ENCODE measurements at places on chromosomes 7 and 10.
A peak's percentile ranks its signal among the peaks of the same experiment; 100 is the strongest.

GRCh38 chr10:46273506-46274477 is 13.0 kb upstream of the ANTXRL start:
- DNase-seq = peak; percentile 27

- no peak for DNase-seq
These were observed 129.8 kb downstream of the BUB3 start for GRCh38 chr10:123284022-123284421.

DNA sequence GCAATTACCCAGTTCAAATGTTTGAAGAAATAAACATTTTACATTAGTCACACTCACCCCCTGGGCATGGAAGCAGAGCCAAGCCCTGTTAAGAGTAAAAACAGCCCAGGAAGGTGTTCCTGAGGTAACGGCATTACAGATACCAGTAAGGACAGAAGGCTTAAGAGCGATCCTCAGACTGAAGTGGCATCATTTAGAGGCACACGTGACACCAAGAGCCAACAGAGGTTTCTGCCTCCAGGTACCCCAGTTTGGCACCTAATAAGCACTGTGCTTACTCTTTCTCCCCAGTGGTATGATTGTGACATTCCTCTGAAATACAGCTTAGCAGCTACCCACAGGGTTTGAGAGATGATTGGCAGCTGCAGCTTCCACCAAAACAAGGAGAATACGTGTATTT is 17.2 kb downstream of the MMS19 start:
- DNase-seq = no peak

DNA sequence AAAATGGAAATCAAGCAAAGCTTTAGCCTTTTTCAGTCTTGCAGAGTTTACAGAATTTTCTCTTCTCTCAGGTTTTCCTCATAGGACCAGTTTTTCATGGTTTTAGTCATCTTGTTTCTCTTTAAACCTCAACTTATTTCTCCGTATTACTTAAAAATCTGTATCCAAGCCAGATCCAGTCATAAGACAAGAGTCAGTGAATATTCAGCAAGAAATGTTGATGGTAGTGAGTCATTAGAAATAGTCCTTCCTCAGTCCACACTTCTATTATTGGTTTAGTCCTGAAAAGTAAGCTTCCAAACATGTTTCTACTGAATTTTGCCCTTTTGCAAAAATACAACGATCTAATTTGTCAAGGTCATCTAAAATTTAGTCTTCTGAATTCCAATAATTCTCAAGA is 107.0 kb downstream of the VIM start:
- no peak for DNase-seq

DNA sequence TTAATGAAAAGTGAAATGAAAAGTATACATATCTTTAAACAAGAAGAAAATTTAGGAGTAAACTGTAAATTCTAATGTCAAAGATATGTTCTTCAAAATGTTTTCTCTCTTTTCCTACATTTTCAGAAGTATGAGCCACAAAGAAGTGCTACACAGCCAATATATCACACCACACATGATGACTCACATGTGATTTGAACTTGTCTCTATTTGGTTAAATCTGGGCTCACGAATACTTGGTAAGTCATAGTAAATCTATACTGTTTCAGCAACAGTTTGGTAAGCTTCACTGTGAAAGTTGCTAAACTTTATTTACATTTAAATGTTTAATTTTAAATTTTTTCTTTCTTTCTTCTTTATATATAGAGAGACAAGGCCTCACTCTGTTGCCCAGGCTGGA is 380.6 kb upstream of the IGFBP3 start:
- no peak for DNase-seq

DNA sequence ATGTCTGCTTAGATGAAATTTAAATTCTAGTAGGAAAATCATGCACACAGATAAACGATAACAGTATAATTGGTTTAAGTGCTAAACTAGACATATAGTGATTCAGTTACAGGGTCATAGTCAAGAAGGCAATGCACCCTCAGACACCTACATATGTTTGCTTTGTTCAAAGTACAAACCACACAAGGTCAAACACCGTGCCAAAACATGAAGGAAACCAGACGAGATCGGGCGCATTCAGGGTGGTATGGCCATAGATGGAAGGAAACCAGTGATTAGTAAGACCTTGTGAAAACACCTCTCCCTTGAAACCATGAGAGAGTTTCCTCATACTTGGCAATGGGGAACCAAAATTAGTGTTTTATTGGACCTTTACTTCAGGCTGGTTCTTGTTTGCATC is 906.9 kb downstream of the PCDH15 start:
- no peak for DNase-seq

DNA sequence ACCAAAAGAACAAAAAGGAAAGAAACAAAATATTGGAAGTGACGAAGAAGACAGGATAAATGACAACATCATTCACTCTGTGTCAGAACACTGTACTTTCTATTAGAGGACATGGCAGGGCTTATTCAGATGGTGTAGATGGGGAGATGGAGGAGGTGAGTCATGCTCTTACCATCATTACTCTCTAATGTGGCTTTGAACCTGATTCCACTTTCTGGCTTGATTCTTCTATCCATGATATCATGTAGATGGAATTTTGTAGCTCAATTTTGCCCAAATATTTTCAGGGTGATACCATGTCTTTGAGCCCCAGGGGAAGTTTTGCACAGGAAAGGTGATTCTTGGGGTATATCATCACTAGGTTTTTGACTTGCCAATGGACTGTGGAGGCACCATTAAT is 91.7 kb downstream of the CFAP58 start:
- DNase-seq = no peak

- DNase-seq = no peak
These were observed 38.9 kb downstream of the AKAP9 start for GRCh38 chr7:91979590-91979989.

DNA sequence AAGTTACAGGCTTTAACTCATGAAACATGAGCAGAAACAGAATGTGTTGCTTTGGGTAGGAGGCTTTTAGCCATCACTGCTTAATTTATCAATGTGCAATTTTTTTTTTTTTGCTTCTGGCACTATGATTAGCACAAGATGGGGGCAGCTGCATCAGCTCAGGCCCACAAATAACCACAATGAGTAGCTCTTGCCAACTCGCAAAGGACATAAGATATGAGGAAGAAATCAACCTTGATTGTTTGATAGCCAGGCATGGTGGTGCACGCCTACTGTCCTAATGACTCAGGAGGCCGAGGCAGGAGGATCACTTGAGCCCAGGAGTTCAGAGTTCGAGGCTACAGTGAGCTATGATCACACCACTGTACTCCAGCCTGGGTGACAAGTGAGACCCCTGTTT is 12.3 kb downstream of the NOD1 start:
- DNase-seq = no peak

DNA sequence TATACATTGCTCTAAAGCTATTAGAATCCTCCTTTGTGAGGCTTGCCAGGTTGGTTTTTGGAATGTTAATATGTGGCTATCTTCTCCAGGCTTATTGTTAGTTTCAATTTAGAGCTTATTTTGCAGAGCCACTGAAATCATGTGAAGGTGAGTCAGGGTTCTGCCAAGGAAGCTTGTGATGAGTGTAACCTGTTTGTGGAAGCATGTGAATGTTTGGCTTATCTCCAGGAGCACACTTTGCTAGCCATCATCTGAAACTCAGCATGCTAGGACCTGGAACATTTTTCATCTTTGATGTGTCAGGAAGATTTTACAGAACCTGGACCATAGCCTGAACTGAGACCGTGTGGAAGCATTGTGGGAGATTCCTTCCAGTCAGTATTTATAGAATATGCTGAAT is 197.3 kb downstream of the PPP1R9A start:
- DNase-seq = no peak

Measured in NAMALWA (cell line).